Chondrocyte (in vitro differentiated cells): ENCODE measurements at places on chromosomes 5 and 9. TPM values are rescaled to one million over a fixed set of nuclear protein-coding genes. Genes with fewer than 3 reads are reported as not detected.

GRCh38 chr9:83317244-83317643, 221.0 kb downstream of the FRMD3 start:
- no peak for DNase-seq

Gene PCDHB16
- total RNA-seq: 4.3 to 6.1 TPM (median 5.9 TPM) in 3 replicates

DNA sequence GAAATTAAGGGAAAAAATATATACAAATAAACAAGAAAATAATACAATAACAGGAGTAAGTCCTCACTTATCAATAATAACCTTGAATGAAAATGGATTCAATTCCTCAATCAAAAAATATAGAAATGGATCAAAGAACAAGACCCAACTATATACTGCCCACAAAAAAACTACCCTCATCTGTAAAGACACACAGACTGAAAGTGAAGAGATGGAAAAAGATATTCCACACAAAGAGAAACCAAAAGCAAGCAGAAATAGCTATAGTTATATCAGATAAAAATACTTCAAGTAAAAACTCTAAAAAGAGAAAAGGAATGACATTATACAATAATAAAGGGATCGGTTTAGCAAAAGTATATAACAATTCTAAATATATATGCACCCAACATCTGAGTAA, 66.5 kb downstream of the KIAA0825 start:
- DNase-seq: no peak

GRCh38 chr9:2291980-2292704, 277.0 kb downstream of the SMARCA2 start:
- no peak for DNase-seq

- no peak for DNase-seq
Measured at GRCh38 chr9:13190040-13190439, 89.5 kb downstream of the MPDZ start.

- no peak for DNase-seq
Measured at GRCh38 chr9:92247296-92247695, 46.2 kb downstream of the IARS1 start.

DNA sequence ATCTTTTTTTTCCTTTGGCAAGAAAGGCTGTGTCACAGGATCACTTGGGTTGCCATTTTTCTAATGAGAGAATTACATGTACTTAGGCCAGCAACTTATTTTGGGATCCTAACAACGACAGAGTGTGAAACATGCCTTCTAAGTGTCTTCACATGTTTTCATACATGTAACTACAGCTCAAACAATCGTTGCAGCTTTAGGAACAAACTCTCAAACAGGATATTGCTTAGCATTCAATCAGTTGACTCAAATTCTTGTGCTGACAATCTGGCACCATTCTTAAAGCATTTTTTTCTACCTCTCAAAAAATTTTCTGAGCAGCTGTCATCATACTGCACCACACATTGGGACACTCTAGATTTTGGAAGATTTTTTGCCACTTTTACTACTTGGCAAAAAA, 435.5 kb downstream of the HINT1 start:
- DNase-seq: no peak

Gene MSMP
- not detected in 3 replicates for total RNA-seq

Gene GPR150
- total RNA-seq: 0.33 to 0.42 TPM in 2 of 3 replicates, not detected in the other
